NCI-H524 treated with DMSO at 0.1 percent for 48 hours (cell line): ENCODE measurements at places on chromosomes 6 and 20.

- DNase-seq: no peak
Measured at GRCh38 chr20:24185791-24186190, 197.2 kb upstream of the GGTLC1 start.

- DNase-seq: no peak
Measured at GRCh38 chr6:25872814-25873213, 1.2 kb downstream of the SLC17A3 start.

GRCh38 chr6:13522656-13523055 is 35.3 kb upstream of the GFOD1 start:
- DNase-seq: no peak

- peak; percentile 81 for DNase-seq
Measured at GRCh38 chr20:57678340-57678739, 31.5 kb downstream of the PMEPA1 start.

DNA sequence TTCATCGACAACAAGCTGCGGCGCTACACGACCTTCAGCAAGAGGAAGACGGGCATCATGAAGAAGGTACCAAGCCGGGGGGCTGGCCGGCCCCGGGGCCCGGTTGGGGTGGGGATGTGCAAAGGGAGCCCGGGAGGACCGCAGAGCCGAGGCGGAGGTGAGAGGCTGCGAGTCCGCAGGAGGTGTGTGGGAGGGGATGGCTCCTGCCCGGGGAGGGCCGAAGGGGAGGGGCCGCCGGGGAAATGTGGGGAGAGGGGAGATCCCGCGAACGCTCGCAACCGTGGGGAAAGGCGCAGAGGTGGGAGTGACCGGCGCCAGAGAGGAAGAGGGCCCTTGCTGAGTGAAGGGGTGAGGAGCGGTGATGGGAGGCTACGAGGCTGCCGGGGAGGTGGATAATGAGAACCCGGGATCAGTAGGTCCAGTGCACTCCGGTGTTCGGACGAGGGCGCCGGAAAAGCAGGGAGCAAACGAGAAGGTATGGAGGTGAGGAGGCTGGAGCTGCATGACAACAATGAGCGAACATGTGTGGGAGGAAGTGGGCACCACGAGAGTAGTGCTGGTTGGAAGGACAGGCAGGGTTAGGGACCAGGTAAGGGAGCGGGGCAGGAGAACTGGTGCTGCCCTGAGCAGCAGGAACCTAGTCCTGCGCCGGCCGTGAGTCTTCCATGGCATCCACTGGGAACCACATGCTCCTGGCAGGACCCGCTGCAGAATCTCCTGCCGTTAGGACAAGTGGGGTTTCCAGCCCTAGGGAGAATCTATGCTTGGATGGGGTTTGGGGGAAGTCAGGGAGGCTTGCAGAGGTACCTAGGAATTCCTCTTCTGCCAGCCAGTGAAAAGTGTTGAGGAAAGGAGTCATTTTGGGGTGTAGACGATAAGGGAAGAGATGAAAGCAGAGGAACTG is 1.3 kb downstream of the SRF start:
- no peak for DNase-seq

GRCh38 chr6:158529629-158530028 is 30.3 kb upstream of the TMEM181 start:
- no peak for DNase-seq

GRCh38 chr6:18748314-18748713 is 361.2 kb downstream of the RNF144B start:
- no peak for DNase-seq

DNA sequence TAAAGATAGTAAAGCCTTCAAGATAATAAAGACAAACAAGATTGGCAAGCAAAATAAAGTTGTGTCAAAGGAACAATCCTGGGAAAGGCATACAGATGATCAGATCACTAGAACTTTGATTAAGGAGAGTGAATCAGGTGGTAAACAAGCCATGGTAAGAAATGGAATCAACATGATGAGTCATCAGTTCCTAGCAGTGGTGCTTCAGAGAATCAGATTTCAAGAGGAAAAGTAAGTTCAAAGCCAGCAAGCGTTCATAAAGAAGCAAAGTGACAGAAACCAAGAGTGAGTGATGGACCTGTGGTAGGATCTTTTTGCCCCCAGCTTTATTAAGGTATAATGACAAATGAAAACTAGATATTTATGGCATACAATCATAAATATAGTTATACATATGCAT is 340.4 kb downstream of the TPBG start:
- DNase-seq: no peak
